ENCODE measurements at places on chromosomes 2 and 18.
A peak's percentile ranks its signal among the peaks of the same experiment; 100 is the strongest.

- no peak for DNase-seq
Measured at GRCh38 chr2:152617456-152618192, 99.6 kb downstream of the PRPF40A start.

GRCh38 chr2:74881176-74881575, 47.2 kb downstream of the HK2 start:
- no peak for DNase-seq

DNA sequence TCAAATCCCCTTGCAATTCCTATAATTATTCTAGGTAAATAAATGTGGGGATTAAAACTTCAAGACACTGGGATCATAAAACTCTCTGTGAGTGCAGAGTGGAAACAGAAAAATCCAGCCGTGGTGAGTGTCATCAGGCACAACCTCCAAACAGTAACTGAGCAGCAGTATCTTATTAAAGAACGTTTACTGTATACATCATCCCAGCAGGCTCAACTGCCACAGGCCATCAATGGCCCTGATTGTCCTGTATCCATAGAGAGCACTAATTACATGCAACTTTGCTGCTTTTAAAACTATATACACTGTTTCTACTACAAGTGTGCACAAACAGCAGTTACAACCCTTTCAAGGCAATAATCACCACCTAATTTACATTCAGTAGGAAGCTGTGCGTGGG, 23.9 kb downstream of the GAREM1 start:
- DNase-seq = no peak

GRCh38 chr18:34358923-34359322, 134.2 kb upstream of the NOL4 start:
- no peak for DNase-seq

- DNase-seq = no peak
Measured at GRCh38 chr18:24010673-24011072, 3.9 kb upstream of the TTC39C start.

DNA sequence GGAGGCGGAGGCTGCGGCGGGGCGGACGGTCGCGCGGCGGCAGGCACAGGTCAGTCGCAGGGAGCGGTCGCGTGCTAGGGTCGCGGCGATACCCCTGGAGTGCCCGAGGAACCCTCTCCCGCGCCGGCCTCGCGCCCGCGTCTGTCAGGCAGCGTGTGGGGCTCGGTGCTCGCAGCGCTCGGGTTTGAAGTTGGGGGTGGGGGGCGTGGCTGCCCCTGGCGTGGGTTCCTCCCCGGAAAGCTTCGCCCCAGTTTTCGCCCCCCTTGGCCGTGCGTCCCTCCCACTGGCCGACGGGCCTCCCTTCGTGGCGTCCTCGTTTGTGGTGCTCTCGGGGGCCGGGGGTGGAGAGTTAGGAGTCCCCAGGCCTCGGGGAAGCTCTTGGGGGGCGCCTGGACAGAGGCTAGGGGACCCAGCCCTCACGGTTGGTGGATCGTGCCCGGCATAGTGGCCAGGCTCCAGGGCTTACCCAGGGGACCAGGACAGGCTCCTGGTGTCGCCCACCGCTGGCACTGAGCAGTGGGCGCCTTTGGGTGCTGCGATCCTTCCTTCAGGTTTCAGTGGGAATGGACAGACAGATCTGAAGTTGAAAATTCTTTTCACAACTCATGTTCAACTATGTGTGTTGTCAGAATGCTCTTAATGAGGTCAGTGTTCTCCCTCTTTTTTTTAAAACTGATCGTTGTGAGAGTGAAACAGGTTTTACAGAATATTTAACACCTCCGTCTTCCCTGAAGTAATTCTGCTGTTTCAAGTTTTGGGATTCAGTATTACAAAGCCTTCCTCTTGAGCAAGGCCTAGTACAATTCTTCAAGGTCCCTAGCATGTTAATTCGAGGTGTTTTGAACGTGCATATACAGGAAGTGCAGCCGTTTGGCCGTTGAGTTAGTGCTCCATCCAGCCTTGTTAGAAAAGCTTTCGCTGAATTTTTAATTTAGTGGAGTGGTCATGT, 604 bp downstream of the RALBP1 start:
- DNase-seq = no peak

GRCh38 chr2:20092226-20092900, 40.9 kb upstream of the LAPTM4A start:
- DNase-seq = no peak

- no peak for DNase-seq
Measured at GRCh38 chr18:33761363-33761762, 183.3 kb downstream of the ASXL3 start.

DNA sequence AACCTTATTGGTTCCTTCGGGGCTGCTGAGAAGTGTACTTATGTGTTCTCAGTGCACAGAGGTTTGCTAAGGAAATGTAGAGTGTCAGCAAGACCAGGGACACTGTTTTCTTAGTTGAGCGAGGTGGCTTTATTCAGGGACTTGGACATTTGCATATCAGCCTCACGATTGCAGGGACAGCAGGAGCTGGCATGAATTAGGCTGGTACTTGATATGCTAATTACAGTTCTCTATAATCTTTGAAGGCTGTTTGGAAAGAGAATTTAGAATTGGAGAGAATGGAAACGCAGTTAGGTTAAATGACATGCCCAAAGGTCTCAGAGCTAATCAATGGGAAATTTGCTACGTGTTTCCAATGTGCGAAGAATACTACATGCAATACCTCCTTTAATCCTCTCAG, 18.7 kb upstream of the MTCL1 start:
- DNase-seq = no peak

GRCh38 chr2:831622-832021, 119.0 kb upstream of the SNTG2 start:
- DNase-seq = no peak

DNA sequence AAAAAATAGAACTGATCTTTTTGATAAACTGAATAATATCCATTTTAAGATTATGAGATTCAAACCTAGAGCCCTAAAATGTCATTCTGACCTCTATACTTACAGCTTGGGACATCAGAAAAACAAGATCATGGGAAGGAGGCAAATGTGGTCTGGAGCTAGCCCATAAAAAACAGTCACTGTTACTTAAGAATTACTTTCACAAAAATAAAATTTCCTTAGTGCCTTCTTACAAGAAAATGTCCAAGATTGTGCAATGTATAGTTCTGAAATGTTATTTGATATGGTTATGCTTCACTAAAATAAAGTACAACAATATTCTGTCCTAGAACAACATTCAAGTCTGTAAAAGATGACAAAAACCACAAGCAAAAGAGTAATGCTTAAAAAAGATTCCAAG, 247.6 kb downstream of the DYM start:
- DNase-seq = no peak

DNA sequence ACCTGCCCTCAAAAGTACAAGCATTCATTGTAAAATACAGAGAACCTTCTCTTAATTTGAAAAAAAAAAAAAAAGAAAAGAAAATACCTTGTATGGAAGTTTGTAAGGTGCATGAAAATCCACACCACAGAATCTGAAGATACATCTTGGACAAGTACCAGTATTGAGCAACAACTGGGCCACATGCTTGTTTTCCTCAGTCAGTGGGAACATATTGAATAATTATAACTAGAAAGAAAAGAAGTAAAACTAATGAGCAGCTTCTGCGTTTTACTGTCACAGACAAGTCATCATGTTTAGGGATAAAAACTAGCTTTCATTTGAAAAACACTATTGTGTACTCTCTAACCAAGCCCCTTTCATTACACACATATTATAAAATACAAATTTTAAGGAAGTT, 5.8 kb upstream of the PEX13 start:
- DNase-seq = no peak

DNA sequence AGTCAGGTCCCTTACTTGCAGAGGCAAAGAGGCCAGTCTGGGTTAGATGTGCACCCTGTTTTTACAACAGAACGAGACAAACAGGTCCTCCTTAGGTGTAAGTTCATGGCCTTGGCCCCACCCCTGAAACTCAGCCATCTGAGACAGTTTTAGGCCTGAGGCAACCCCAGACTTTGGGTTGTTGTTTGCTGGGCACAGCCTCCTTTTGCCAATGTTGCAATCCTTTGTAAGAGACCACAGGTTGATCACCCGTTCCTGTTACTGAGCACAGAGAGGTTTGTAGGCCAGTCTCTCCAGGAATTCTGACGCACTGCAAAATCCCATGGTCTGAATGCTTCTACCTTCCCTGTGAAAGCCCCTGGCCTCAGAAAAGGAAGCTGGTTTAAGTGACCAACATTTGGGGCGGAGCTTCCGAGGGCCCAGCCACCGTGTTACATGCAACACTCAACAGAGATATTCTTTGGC, 15.5 kb upstream of the IL1RN start:
- no peak for DNase-seq

DNA sequence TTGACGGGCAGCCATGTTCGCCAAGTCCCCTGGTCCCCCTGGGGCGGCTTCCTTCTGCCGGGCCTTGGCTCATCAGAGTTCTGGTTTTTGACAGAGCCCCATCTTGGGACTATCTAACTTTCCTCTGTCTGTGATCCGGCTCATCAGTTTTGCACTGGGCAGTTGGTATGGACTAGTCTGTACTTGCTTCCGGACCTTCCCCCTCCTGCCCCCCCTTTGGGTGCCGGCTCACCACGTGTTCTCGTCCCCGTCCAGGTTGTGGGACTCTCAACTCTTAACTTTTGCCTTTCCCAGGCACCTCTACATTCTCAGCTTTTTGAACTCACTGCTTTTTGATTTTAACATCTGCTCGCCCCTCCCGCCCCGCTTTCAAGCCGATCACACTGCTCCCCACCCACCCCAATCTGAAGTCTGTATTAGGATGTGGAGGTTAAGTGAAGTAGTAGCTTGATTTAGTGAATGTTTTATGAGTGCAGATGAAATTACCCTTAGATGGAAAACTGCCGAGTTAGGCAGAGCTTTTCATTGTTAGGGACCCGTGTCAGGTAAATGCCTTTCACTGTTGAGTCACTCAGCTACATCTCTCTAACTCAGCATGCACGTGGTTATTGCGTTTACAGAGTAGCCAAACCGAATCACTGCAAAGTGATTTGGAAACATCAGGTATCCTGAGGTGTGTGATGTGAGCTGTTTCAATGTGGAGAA, 874 bp downstream of the WDR43 start:
- DNase-seq = peak; percentile 23

DNA sequence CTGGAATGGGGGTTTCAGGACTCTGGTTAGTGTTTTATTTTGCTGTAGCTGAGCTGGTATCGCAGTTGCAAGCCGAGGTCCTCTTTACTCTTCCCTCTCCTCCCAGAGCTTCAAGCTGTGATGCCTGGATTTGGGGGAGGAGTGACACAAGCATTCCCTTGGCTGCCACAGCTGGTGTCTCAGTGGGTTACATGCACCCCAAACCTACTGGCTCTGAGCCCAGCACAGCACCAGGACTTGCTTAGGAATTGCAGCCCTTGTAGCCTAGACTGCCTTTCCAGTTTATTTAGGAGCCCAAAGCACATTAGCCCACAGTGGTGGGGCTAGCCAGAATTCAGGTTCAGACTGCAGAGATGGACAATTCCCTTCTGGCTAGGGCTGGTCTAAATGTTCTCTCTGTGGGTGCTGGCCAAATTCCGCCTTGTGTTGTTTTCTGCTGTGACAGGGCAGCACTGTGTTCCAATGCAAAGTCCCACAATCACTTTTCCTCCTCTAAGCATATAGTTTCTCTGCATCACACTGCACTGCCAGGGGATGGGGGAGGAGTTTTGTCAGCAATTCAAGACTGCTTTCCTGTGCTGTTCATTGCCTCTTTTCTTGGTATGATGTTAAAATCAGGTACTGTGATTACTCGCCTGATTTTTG, 122.8 kb downstream of the SLC4A10 start:
- DNase-seq = no peak

All from amygdala (tissue), 56 donors.